Femur (tissue), 1 donor: ENCODE measurements at places on chromosomes 5 and 9.

DNA sequence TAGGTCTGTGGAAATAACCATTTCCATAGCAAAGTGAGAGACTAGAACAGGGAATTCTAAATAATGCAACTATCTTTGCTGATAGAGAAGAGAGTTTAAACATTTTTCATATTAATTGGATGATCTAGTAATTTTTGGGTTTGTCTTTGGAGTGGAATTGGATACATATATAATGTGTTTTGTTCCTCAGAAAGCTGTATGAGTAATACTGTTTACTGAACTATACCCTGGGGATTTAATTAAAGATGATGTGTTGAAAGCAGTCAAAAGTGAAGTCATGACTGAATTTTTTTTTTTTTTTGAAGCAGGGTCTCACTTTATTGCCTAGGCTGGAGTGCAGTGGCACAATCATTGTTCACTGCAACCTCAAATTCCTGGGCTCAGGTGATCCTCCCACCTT, 17.9 kb downstream of the FER start:
- no peak for DNase-seq

DNA sequence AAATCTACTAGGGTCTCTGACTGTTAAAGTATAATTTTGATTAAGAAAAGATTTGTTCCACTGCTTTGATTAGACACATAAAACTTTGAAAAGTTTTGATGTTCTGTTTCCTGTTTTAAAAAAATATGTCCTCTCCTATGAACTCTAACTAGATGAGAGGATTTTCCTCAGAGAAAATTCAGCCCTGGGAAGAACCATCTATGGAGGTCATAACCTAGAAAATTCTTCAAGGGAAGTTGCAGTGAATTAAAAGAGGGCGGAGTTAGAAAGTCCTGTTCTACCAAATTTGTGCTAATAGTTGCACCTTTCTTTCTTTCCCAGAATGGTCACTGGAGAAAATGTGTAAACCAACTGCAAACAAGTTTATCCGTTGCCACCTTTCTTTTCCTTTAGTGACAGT, 27.7 kb downstream of the PIK3R1 start:
- DNase-seq = no peak

- DNase-seq = no peak
Observed at GRCh38 chr5:73380710-73381589, 67.6 kb downstream of the FOXD1 start.

DNA sequence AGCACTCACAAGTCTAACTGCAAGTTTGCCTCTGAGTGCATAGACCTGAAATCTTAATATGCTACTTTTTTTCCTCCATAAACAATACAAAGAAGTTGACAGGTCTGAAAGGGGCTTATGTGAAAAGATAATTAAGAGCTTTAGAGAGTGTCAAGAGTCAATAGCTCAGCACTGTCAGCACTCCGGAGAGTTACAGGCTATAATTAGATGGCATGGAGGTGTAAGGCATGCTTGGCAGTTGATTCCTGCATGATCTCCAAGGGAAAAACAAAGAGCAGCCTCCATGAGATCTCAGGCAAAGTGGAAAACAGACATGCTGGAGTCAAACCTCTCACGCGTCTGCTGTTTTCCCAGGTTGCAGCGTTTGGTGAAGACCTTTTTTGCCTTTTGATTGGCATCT, 468.7 kb downstream of the TLE4 start:
- DNase-seq = no peak

- DNase-seq = no peak
Observed at GRCh38 chr5:153676821-153677220, 186.4 kb downstream of the GRIA1 start.

- DNase-seq = no peak
Observed at GRCh38 chr9:110814159-110814558, 145.6 kb downstream of the MUSK start.

- DNase-seq = no peak
Observed at GRCh38 chr5:122165559-122166078, 36.3 kb downstream of the ZNF474 start.

DNA sequence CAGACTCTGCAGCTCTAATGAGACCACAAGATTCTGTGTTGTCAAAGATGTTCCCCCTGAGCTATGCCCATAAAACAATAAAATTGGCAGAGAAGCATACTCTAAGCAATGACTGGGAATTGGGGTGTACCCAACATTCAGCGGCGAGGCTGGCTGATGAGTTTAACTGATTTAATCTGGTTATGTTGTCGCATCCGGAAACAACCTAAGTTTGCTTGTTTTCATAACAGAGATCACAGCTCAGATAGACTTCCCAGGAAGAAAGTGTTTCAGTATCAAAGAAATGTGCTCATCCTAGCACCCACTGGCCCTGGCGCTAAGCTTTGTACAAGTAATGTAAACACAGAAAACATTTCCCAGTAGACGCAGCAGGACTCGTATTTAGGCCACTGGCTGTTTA, 7.4 kb downstream of the SEMA5A start:
- DNase-seq = no peak

DNA sequence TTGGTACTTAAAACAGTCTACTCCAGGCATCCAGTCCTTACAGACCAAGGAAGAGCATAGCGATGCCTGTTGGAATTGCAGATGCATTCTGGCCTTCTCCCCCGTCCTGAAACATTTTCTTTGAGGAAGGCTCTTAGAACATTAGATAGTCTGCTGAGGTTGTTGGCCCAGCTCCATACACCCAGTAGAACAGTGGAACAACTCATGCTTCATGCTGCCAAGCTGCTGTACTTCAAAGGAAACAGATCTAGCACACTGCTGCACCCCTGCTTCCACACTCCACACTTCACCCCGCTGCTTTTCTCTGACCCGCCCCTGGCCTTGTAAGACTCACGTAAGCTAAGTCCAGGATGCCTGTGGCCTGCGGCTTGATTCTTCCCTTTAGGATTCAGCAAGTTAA, 33.4 kb upstream of the NCS1 start:
- peak; percentile 78 for DNase-seq

DNA sequence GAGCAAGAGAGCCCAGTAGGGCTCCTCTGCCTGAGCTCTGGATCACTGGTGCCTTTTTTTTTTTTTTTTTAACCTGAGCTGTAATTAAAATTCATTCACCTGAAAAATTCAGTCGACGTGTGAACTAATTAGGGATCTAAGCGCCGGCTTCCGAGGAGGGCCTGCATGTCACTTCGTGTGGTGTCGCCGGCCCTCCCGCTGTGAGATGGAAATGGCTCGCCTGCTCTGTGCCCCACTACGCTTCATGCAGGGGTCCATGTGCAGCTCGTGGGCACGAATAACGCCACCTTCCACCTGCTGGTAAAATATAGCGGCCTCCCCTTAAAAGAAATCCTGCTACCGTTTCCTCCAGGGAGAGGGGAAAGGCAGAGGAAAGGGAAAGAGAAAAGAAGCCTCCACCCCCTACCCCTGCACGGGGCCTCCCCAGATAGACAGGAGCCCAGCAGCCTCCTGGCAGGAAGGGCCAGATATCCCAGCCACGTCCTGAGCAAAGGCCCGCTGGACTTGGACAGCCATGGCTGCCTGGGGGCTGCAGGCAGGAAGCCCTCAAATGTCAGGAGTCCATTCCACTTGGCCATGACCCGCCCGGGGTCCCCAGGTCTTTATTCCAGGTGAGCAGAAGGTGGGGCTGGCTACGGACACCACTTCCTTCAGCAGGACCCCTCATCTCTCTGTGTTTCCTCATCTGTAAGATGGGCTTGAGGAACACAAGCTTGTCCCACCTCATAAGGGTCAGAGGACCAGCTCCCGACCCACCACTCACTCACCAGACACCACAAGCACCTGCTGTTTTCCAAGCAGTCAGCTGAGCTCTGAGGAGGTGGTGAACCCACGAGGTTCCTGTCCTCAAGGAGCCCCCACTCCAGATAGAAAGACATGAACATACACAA, 38.2 kb upstream of the ZNF354A start:
- no peak for DNase-seq

DNA sequence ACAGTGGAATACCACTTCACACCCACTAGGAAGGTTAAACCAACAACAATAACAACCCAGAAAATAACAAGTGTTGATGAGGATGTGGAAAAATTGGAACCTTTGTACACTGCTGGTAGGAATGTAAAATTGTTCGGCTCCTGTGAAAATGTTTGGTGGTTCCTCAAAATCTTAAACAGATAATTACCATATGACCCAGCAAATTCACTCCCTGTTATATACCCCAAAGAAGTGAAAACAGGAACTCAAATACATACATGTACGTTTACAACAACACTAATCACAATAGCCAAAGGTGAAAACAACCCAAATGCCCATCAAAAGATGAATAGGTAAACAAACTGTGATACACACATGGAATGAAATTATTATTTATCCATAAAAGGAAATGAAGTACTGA, 178.5 kb upstream of the PHYKPL start:
- DNase-seq = no peak

DNA sequence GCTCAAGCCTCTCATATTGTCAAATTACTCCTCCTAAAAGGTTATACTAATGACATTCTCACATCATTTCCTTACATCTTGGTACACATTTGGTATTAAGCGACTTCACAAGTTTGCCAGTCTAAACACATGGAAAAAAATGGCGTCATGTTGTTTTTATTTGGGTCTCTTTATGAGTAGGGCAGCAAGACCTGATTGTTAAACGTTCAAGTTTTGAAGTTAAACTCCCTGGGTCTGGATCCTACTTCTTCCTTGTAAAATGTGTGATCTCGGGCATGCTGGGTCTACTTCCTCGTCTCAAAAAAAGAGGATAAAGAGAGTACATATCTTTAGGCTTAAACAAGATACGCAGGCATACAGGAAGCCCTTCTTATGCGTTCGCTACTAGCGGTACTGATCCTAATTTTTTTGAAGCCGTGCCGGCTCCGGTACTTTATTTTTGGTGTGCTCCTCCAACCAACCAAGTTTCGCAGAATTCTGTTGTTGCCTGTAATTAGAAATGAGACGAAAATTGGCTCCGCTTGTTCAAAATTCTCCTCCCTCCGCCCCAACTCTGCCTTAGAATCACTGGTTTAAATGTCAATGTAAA, 596 bp upstream of the CDC37L1 start:
- no peak for DNase-seq

GRCh38 chr9:98944057-98944733, 488 bp downstream of the COL15A1 start:
- DNase-seq = peak; percentile 39

- peak; percentile 62 for DNase-seq
Observed at GRCh38 chr5:65722575-65723403, 784 bp downstream of the NLN start.

DNA sequence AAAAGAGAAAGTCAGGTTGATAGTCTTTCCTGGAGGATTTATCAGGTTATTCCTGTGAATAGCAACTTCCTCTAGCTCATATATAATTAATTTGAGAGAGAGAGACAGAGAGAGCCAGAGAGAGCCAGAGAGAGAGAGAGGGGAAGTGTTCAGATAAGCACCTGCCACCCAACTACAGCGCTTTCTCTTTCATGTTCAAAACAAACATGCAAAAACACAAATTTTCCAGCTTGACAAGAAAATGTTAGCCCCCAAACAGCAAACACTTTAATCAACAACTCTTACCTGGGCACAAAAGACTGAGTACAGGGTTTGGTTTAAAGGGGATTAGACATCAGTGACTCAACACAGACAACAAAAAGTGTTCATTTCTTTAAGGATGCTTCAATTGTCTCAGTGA, 61.7 kb upstream of the PLPP6 start:
- DNase-seq = no peak

DNA sequence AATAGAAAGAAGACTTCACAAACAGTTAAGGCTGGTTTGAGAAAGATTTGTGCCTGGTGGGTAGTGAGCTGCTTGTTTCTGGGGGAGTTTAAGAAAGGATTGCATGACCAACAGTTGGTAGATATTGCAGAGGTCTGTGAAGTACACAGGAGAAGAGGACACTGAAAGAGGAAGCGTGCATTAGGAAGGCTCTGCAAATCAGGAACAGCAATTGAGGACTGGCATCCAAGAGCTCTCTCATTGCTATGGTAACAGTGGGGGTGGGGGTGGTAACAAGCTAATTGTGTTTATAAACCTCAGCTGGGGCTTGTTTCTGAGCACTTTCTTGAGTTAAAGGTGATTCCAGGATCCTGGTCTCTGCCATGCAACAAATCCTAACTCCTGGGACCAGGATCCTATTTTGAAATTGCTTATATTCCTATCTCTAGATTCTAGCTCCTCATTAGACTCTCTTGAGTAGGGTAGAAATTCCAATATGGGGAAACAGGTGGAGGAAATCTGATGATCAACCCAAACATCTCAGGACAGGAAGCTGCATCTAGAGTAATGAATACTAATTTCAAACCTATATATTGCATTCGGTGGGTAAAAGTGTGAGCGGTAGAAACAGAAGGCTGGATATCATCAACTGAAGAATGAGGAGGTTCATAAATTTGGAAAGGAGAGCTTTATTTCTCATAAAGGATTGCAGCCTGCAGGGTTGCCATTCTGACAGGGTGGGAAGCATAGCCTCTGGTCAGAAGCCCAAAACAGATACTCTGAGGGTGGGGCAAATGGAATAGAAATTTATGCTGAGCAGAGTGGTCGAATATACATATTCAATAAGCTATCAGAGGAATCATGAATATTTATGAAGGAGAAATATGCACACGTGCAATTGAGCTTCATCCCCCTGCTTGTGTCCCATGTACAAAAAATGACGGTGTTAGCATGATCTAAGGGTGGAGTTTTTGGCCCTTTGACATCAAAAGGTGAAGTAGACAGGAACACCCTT, 79.4 kb downstream of the PTTG1 start:
- DNase-seq = no peak

GRCh38 chr9:113012492-113012891, 500 bp upstream of the ZNF883 start:
- no peak for DNase-seq

DNA sequence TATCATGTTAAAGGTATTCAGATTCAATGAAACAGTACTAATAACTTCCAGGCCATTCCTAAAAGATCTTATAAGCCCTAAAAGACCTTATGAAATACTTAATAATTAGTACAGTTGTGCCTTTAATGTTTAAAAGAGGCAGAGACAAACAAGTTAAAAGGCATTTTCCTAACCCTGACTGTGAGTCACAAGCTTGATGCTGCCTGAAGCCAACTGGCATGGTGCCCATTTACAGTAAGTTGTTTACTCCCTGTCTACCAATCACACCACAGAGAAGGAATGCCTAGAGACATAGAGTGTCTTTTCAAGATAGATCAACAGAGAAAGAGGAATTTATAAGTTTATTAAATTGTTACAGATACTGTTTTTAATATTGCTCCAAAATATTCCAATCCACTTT, 47.8 kb downstream of the NR3C1 start:
- DNase-seq = peak; percentile 86

DNA sequence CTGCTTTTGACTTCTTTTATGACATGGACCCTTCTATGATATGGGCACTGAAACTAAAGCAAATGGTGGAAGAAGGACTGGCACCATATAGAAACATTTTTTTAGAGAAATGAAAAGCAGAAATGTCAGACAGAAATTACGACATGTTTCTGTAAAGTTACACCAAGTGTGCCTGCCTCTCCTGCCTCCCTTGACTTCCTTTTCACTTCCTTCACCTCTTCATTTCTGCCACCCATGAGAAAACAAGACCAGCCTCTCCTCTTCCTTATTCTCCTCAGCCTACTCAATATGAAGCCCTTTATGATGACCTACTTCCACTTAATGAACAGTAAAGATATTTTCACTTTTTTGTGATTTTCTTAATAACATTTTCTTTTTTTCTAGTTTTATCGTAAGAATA, 44.5 kb downstream of the ERCC6L2 start:
- no peak for DNase-seq
